Body of pancreas (tissue), 4 donors: ENCODE measurements at places on chromosomes 16 and 17.

GRCh38 chr17:75228305-75228704 lies 22.8 kb downstream of the NUP85 start:
- peak; percentile 70 for DNase-seq

- no peak for DNase-seq
These were observed 13.3 kb downstream of the CNEP1R1 start for GRCh38 chr16:50038286-50038685.

- DNase-seq: peak; percentile 45
These were observed 438 bp downstream of the GRN start for GRCh38 chr17:44345454-44346026.

- no peak for DNase-seq
These were observed 45.3 kb upstream of the SREBF1 start for GRCh38 chr17:17882082-17882581.

DNA sequence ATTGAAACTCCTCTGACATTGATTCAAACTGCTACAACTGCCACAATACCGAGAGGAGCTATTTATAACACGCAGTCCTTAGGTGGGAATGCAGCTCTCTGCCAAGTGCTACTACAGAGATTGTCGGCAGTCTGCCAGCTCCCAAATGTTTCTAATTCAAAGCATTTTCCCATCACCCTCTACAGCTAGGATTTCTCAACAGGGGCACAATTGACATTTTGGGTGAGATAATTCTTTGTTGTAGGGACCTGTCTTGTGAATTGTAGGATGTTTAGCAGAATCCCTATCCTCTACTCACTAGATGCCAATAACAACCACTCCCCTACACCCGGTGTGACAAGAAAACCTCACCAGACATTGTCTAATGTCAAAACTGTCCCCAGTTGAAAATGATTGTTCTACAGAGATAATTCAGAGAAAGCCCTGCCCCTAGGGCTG lies 7.8 kb upstream of the N4BP1 start:
- peak; percentile 55 for DNase-seq

DNA sequence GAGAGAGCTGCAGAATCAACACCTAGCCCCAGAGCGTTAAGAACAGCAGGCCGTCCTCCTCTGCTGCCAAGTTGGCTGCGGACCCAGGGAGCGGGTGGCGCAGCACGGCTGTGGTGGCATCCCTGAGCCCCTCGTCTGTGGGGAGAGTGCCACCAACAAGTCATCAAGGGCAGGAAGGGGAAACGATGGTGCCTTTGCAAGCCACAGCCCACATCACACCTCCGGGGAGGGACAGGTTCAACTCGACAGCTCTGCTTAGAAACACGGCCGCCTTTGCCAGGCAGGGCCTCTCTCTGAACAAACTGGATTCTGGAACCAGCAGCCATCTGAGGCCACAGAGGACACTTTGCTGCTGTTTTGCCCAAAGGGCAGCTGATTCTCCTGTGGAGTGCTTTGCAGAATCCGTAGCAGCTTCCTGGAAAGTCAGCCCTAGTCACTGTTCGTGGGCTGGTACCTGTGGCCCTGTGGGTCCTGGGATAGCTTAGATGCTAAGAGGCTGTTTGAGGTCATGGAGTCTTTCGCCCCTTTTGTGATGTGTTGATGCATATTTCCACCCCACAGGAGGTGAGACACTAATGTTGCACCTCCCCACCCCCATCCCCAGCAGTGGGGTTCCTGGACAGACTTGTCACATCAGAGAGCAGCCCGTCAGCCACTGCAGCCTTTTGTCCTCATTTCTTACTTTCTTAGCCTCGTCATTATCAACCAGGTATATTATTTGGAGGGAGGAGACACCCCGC lies 270.6 kb downstream of the CPPED1 start:
- no peak for DNase-seq

DNA sequence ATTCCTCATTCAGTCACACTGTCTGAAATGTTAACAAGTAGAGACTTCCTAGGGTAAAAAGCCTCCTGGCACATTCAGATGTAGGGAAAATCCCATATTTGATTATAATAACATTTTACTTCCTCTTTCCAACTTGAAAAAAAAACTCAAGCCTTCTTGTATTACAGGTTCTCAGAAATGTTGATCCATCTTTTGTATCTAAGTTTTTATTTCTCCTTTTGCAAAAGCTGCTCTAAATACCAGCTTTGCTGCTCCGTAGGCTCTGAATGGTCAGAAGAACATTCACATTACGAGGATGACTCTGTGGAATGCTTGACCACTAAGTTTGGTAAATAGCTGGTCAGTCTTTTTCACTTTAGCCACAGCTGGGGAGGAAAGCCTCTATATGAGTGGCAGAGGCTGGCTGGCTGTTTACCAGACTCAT lies 13.2 kb upstream of the HEATR6 start:
- no peak for DNase-seq

- DNase-seq: no peak
These were observed 61.3 kb upstream of the GPRC5B start for GRCh38 chr16:19945934-19946333.

- no peak for DNase-seq
These were observed 12.9 kb downstream of the GJD3 start for GRCh38 chr17:40351359-40352236.

DNA sequence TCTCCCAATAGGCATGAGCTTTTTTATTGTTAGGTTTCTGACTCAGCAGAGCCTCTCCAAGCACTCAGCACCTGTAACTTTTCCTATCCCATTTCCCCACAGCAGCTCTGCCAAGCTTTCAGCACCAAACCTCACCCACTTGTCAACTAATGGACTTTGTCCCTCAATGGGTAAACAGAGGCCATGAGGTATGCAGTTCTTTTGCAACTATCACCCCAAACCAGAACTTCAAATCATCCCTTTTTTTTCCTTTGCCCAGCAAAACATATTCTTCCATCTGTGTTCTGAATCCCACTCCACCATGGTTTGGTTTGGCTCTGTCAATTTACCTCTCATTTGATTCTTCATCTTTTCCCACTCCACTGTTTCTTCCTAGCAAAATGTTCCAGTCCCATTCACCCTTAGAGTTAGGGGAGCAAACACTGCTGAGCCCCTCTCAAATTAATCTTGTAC lies 58.1 kb downstream of the TOX3 start:
- peak; percentile 72 for DNase-seq

DNA sequence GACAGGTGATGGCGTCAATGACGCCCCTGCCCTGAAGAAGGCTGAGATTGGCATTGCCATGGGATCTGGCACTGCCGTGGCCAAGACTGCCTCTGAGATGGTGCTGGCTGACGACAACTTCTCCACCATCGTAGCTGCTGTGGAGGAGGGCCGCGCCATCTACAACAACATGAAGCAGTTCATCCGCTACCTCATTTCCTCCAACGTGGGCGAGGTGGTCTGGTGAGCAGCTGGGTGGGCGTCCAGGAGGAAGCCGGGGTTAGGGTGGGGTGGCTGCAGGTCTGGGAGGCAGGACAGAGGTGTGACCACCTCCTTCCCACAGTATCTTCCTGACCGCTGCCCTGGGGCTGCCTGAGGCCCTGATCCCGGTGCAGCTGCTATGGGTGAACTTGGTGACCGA lies 23.2 kb downstream of the RABEP2 start:
- no peak for DNase-seq

- peak; percentile 92 for DNase-seq
These were observed 44.5 kb upstream of the SMPD3 start for GRCh38 chr16:68492543-68493411.

GRCh38 chr16:56632156-56632847 lies at the start of gene MT1M:
Gene MT1M, plus strand, starts transcription at chr16:56632659. Its CDS starts 73 bp downstream, at chr16:56632732.
- DNase-seq: peak; percentile 79

DNA sequence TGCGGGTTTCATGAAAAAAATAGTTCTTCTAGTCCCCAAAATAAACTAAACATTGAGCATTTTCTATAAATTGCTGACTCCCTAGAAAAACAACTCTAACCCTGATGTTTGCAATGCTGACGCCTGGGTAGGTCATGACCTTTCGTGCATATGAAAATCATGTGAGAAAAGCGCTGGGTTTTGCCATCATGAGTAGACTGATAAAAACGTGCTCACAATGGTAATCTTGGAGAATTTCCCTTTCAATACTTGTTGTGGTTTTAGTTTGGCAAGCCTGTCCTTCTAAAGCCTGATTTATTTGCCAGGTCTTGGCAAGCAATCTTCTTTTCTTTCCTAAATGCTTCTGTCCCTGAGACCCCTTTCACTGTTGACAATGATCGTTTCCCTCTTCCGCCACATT lies 4.0 kb upstream of the CLEC10A start:
- no peak for DNase-seq

- DNase-seq: no peak
These were observed 149.6 kb downstream of the ZFHX3 start for GRCh38 chr16:72898216-72898825.

- no peak for DNase-seq
These were observed 1.2 kb downstream of the MYH11 start for GRCh38 chr16:15855704-15856003.

- DNase-seq: peak; percentile 81
These were observed at the start of gene ASB16 for GRCh38 chr17:44170499-44171201. Gene ASB16, plus strand, starts transcription at chr17:44170704. Its CDS starts 86 bp downstream, at chr17:44170790.

DNA sequence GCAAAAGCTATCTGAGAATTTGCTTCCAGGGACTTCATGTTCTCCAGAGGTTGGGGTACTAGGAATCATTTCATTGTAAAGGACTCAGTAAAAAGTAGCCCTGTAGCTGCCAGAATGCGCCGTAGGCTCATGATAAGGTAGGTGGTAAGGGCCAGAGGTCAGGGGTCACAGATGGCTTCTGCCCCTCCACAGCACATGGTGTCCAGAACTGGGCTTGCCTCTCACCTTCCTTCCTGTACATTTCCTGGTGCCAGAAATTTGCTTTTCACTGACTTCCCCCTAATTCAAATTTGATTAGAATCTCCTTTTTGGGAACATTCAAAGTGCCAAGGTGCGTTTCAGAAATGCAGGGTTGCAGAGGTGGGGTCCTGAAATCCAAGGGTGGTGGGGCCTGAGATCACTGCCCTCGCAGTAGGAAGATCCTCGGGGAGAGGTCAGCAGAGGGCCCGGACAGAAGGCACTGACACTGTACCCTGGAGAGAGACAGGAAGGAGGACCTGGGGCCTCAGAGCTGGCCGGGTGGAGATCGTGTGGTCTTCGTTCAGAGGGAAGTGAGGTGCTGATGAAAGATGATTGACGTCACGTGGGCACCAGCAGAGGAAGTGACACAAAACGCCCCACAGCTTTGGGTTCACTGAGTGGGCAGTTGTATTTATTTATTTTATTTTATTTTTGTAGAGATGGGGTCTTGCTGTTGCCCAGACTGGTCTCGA lies 25.5 kb upstream of the METRNL start:
- no peak for DNase-seq

GRCh38 chr16:97822-98221 lies 19.8 kb downstream of the MPG start:
- no peak for DNase-seq

GRCh38 chr17:48526608-48527546 lies 3.9 kb downstream of the HOXB1 start:
- DNase-seq: no peak

DNA sequence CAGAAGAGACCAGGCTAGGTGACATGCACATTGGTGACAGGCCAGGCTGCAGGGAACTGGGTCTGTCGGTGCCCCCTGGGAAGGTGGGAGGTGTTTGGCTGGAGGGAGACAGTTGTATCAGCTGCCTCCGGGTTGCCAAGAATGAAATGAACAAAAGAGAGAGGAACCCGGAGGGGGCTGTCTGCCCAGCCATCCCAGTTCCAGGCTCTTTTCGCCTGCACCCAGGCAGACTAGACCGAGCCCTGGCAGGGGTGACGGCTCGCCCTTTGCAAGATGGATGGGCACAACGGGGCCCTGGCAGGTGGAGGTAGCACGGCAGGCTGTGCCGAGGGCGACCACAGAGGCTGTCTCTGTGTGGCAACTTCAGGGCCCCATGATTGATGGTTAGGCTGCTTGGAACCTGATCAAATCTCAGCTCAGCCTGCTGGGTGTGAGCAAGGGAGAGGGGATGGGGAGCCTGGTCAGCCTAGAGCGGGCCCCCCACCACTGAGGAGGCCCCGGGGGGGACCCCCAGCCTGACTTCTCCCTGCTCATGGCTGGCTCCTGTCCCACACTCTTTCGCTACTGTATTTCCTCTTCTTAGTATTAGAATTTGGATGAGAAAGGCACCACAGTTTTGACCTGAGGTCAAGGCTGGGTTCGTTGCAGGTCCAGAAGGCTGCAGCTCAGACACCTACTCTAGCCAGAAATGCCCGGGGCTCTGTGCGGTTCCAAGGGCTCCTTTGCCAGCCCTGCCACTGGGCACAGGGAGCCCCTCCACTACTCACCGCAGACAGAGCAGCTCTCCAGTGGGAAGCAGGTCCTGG lies 118.9 kb upstream of the CHMP6 start:
- DNase-seq: no peak

DNA sequence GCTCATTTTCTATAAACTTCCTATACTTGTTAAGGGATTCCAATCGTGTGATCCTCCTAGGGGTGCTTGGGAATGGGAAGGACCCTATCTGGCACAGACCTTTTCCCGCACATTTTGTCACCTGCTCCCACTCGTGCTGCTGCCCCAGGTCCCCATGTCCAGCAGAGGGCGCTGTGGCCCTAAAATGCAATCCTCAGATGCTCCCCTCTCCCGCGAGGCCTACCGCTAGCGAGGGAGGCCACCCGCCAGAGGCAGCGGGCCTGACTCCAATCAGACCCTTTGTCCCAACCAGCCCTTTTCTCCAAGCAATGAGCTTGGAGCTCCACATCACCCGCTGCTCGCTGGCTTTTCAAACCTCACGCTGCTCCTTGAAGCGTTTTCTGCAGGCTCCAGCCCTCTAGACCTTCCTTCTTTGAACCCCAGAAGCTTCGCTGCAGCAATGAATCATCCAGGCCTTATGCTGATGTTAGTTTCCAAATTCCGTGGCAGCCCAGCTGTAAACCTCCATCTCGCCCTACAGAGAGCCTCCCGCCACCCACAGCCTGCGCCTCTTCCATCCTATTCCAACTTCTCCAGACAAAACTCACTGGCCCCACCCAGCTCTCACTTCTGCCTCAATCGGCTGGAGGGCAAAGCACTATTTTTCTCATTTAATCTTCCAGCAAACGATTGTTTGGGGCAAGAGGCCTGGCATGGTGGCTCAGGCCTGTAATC lies 23.6 kb upstream of the FZD2 start:
- DNase-seq: peak; percentile 90

GRCh38 chr17:45867702-45868101 lies 23.0 kb downstream of the SPPL2C start:
- DNase-seq: no peak

DNA sequence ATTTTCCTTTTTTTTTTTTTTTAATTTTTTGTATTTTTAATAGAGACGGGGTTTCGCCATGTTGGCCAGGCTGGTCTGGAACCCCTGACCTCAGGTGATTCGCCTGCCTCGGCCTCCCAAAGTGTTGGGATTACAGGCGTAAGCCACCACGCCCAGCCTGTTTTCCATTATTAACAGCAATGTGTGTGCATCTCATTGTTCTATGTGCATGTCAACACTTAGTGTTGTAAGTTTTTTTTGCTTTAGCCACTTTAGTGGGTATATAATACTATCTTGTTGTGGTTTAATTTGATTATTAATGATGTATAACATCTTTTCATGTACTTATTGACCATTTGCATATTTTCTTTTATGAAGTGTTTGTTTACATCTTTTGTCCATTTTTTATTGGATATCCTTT lies 32.8 kb upstream of the BHLHA9 start:
- no peak for DNase-seq
